Stimulated activated CD8-positive, alpha-beta memory T cell treated with anti-CD3 and anti-CD28 coated beads, Interleukin-4, amount 100 ng/mL, for 24 hours (primary cell): ENCODE measurements at places on chromosomes 6 and 20.

GRCh38 chr20:24469116-24469893 is at the start of gene SYNDIG1:
Gene SYNDIG1, plus strand, starts transcription at chr20:24469629. Its CDS starts 73,469 bp downstream, at chr20:24543098.
- no peak for DNase-seq

DNA sequence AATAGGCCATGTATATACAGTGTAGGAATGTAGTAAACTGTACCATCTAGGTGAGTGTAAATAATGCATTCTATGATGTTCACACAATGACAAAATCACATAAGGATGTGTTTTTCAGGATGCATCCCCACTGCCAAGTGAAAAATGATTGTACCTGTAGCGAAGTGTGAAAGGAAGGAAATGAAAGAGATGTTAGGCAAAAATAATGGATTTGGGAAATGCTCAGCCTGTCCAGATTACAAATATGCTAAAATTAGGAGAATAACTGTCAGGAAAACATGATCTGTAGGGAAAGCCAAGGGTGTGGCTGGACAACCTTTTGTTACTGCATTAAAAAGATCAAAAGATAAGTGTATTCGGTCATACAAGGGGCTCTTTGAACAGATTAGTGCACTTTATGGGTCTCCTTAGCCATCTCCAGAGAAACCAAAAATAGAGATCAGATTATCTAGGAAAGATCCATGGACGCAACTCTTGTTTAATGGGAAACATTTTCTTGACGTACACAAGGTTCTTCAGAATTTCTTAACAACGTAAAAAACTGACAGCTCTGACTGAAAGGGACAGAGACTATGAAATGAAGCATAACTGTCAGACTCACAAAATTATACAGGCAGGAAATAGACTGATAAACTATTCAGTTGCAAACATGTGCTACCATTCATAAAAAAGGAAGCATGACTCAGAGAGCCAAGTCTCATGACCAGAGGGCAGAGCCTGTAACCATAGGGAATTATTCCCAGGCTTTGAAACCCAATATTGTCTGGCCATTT is 253.6 kb upstream of the RAB32 start:
- DNase-seq: no peak

- DNase-seq: no peak
Observed at GRCh38 chr20:34452281-34452982, 63.8 kb upstream of the DYNLRB1 start.

- no peak for DNase-seq
Observed at GRCh38 chr6:116522896-116523295, 11.5 kb downstream of the CALHM5 start.
